ENCODE measurements at places on chromosomes 3 and 15. TPM values are rescaled to one million over a fixed set of nuclear protein-coding genes. Genes with fewer than 3 reads are reported as not detected.

GRCh38 chr3:149368201-149368673 lies 9.2 kb downstream of the TM4SF1 start:
- DNase-seq, result no peak

GRCh38 chr3:103137830-103138229 lies 703.0 kb downstream of the ZPLD1 start:
- no peak for DNase-seq

- DNase-seq, result no peak
Observed at GRCh38 chr3:10561946-10562560, 56.7 kb upstream of the ATP2B2 start.

FETUB gene
- not detected for total RNA-seq

GRCh38 chr3:119145500-119146167 lies at the start of gene TEX55:
Gene TEX55, plus strand, starts transcription at chr3:119146165. Its CDS starts 25 bp downstream, at chr3:119146190.
- peak; percentile 62 for DNase-seq

DNA sequence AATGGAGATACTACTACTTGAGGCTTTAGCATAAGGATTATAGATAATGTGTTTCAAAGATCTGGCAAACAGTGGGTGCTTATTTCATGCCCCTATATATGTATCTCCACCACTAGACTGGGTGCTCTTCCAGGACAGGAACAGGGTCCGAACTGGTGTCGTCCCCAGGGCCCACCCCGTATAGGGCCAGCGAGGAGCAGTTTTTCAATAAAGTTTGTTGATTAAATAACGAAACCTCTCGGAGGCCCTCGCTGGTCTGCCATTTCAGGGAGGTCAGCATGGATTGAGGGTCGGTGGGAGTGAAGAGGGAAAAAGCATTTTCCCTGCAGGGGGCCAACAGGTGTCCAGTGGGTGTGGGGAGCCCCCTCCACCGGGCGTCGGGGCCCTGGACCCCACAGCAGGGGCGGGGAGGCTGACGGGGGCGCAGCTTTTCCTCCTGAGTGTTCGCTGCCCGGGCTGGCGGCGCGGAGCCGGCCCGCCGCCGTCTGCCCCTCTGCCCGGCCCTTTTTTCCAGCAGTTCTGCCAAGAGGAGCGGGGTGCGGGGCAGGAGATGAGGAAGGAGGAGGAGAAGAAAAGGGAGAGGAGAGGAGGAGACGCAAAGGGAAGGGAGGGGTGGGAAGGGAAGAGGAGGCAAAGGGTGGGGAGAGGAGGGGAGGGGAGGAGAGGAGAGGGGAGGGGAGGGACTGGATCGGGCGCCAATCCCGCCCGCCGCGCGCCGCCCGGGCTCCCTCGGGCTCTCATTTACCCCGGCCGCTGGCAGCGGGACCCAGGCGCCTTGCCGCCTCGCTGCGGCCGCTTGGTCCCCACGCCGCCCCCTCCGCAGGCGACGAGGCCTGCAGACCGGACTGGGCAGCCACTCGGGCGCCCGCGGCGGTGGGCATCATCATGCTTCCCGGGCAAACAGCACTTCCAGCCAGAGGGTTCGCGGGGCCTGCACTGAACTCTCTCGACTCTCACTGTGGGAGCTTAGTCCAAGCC lies 66.3 kb downstream of the ISG20 start:
- DNase-seq, result peak; percentile 78

- no peak for DNase-seq
Observed at GRCh38 chr3:29561651-29562149, 280.8 kb downstream of the RBMS3 start.

ZNF620 gene
- total RNA-seq, result 7.5 TPM

DNA sequence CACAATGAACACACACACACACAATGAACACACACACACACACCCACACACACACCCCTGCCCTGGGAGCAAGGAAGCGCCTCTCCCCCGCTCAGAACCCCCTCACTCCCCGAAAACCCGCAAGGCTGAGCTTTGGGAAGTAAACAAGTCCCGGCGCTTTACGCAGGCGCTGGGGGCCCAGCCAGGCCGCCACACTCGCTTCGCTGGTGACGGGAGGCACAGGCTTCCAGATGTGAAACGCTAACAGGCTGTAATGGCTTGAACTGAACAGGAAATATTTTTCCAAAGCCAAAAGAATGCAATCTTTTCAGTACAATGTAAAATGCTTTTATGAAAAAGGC lies 122.7 kb upstream of the IGF1R start:
- no peak for DNase-seq

- no peak for DNase-seq
Observed at GRCh38 chr3:164476631-164477030, 601.7 kb downstream of the SI start.

SLC28A2 gene
- total RNA-seq, result not detected

DNA sequence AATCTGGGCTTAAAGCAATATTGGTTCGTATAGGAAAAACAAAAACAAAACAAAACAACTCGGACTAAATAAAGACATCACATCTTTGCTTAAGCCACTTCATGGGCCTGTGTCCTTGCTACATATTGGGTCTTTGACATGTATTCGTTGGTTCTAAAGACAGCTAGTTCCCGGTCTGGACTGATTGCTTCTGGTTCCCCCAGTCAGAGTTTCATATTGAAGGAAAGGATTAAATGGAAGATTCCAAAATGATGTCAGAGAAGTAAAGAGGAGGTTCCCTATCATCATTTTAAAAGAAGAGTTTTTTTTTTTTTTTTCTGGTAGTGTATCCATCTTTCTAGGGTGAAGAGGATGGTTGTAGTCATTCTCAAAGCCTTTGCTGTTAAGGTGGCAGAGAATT lies 2.3 kb downstream of the OXSR1 start:
- no peak for DNase-seq

DNA sequence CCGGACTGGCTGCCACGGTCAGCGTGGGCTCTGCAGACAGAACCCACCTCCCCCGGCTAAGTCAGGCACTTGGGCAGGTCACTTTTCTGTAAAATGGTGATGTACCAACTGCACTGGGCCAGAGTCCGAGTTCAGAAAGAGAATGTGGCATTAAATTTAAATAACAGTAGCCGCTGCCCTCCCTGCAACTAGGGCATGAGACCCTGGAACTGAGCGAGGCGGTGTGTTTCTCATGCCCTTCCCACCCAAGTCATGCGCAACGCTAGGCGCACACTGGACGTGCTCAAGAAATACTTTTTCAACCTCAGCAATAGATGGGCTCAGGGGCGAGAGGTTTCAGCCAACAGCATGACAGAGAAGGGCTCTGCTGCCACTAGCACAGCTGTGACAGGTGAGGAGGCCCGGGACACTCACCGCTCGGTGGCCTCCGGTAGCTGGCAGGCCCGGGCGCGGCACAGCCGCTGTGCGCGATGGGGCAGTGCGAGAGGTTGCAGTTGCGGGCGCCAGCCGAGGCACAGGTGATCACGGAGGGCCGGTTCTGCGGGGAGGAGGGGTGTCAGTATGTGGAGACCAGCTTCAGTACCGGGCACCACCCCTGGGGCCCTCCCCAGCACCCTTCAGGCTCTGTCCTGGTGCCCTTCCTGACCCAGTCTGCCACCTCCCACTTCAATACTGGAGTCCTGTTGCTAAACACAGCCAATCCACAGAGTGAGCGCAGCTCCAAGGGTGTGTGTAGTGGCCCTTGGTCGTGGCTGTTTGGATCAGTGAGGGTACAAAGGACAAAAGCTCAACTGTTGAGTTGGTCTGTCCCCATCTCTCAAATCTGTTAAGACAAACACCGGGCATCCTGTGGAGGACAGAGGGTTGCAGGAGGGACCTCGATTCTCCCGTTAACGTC lies 84.5 kb downstream of the VGLL4 start:
- no peak for DNase-seq

DUOXA1 gene
- 0.04 TPM for total RNA-seq

DNA sequence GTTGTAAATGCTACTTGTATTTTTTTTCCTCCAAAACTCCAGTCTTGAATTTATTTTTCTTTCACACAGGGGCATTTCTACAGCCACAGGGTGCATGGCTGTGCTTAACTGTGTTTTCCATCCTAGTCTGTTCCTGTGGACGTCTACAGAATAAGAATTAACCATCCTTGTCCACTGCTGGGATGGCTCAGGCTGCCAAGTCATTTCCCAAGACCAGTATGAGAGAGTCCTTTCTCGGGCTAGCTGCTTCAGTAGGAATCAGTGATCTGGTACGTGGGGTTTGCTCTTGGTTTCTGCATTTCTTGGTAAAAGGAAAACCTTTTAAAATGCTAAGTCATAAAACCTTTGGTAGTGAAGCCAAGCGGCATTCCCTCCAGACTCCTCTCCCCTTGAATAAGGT lies 29.8 kb downstream of the CHDH start:
- no peak for DNase-seq

VILL gene
- 2.5 TPM for total RNA-seq

DNA sequence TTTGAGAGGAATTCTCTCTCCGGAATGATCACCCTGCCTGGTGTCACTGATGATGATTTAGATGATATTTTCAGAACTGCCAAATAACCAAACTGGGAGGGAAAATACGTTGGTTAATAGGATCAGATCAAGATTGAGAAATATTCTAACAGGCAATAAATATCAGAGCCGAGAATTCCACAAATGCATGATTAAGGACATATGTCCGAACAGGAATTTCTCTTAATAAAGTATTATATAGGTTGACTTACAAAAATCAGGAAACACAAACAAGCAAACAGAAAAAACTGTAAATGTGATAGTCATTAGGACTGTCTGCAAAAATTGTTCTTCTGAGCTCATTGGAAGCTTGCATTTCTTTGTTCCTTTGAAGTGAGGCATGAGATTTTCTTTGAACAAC lies 75.1 kb upstream of the PHLDB2 start:
- no peak for DNase-seq

DNA sequence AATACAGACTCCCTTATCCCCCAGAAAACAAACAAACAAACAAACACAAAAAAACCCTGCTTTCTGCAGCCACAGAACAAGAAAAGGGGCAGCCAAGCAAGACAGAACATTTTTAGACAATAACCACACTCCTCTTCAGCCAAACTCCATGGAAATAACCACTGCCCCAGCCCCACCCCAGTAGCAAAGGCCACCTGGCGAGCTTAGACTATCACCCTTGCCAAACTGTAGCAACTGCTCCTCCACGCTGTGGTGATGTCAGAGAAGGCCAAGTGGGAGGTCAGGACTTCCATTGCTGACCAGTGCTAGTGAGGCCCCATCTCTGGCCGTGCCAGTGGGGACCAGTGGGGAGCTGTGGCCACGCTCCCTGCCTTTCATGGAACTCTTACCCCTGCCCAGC lies 60.3 kb upstream of the CHRNA7 start:
- no peak for DNase-seq

GRCh38 chr3:64046996-64047594 lies 23.8 kb upstream of the PSMD6 start:
- no peak for DNase-seq

AMIGO3 gene
- 5.2 TPM for total RNA-seq

STARD9 gene
- total RNA-seq, result 2.3 TPM

GRCh38 chr15:65804252-65804931 lies 12.3 kb upstream of the DENND4A start:
- no peak for DNase-seq

- no peak for DNase-seq
Observed at GRCh38 chr15:59005579-59005978, 18.1 kb downstream of the RNF111 start.

EEFSEC gene
- total RNA-seq, result 26.7 TPM

DNA sequence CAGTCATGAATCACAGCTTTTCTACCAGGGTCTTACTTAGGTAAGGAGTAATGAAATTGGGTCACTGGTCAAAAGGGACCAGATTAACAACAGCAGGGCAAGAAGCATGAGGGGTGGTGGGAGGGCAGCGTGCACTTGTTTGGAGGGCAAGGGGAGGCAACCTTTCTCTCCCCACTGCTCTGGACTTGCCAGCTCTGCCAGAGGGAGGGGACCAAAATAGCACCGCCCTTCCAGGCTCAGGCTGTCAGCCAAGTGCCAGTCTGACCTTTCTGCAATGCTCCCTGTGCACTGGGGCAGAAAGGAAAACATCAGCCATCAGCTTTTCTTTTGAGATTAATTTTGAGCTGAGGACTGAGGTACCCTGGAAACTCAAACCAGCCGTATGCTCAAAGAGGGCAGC lies 4.5 kb upstream of the ULK3 start:
- DNase-seq, result no peak

DNA sequence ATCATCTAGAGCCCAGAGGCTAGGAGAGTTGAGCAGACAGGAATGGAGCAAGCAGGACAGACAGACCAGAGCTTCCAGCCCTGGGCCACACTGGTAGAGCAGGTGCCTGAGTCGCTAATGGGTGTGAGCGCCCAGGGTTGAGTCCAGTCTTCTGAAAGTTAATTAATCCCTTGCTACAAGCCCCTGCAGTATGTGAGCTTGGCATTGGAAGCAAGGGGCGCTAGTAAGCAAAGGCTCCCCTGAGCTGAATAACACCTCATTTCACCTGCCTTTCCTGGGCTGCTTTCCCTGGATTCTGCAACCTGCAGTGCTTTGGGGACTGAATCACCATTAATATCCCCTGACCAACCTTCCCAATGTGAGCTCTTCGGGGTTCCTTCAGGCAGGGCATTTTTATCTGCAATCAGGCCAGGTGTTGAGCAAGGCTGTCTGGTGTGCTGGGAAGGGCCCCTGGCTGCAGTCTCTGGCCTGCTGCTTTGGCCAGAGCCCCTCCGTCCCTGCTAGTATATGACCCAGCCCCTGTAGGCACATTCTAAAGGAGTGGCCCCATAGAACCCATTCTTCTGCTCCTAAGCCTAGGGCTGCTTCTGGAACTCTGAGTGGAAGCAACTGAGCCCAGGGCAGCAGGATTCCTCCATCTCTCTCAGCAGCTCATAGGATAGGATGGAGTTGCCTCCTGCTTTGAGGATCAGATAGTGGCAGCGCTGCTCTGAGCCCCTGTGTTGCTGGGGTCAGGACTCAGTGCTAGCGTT lies 45.1 kb upstream of the EPHB1 start:
- DNase-seq, result no peak

SUSD5 gene
- total RNA-seq, result 7.1 TPM

TFRC gene
- 76.1 TPM for total RNA-seq

DNA sequence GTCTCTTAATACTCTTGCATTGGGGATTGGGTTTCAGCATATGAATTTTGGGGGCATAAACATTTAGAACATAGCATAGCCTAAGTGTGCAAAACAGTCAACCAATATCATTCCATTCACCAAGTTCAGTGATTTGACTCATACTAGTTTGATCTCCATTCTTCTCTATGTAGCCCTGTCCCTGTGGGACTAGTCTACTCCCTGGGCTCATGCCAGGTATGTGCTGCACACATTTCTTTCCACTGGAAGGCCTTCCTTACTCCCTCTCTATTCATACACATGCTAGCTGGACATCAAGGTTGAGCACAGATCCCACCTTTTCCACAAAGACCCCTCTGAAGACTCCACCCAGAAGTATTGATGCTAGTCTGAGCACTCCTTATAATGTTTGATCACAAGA lies 5.1 kb downstream of the ZDHHC23 start:
- DNase-seq, result no peak

GRCh38 chr3:152259468-152259867 lies 9.3 kb upstream of the MBNL1 start:
- DNase-seq, result no peak

- DNase-seq, result no peak
Observed at GRCh38 chr3:19105826-19106225, 42.5 kb upstream of the KCNH8 start.

SOX14 gene
- not detected for total RNA-seq

GRCh38 chr3:102006812-102007485 lies 157.6 kb downstream of the NFKBIZ start:
- peak; percentile 96 for DNase-seq

CDC25A gene
- total RNA-seq, result 12.6 TPM
